ENCODE measurements at places on chromosomes 6 and 20. TPM values are rescaled to one million over a fixed set of nuclear protein-coding genes. Genes with fewer than 3 reads are reported as not detected.
A peak's percentile ranks its signal among the peaks of the same experiment; 100 is the strongest.

RHAG gene
- 0.35 TPM for total RNA-seq

DNA sequence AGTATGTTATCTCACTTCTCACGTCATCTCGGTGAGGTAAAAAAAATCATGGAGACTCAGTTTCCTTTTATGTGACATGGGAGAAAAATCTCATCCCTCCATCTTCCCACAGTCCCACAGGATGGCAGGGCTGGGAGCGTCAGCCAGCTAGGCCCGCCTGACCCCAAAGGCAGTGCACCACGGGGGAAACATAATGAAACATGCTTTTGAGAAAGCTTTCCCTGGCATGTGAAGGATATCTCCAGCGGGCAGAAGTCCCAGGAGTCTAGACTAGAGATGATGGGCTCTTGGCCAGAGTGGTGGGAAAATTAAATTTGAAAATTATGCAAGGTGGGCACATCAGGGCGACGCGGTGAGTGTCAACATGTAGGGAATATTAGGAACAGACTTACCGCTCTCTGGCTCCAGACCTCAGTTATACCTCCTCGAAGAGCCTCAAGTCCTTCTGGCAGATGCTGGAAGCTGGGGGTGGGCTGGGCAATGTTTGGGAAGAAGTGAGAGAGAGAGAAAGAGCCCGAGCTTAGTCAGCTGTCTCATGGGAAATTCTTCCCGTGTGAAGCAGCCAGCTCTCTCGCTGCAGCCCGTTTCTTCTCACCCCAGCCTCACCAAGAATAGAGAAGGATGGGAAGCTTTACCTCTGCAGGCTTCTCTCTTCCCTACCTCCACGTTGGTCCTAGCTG lies 52.3 kb downstream of the MOCS1 start:
- H3K27me3 ChIP-seq, result no peaks in the 10 kb centered on the region
- no peak for DNase-seq
- H3K27ac ChIP-seq, result peak overlapping the region; percentile 71
- H3K4me3 ChIP-seq, result no peak overlapping the region
- H3K4me1 ChIP-seq, result no peaks in the 10 kb centered on the region

- H3K4me3 ChIP-seq, result no peak overlapping the region
- no peaks in the 10 kb centered on the region for H3K36me3 ChIP-seq
- H3K27ac ChIP-seq, result no peak overlapping the region
- H3K4me1 ChIP-seq, result no peaks in the 10 kb centered on the region
These were observed 54.0 kb downstream of the EFCAB8 start for GRCh38 chr20:32912688-32913087.

OR2H2 gene
- not detected for total RNA-seq

DNA sequence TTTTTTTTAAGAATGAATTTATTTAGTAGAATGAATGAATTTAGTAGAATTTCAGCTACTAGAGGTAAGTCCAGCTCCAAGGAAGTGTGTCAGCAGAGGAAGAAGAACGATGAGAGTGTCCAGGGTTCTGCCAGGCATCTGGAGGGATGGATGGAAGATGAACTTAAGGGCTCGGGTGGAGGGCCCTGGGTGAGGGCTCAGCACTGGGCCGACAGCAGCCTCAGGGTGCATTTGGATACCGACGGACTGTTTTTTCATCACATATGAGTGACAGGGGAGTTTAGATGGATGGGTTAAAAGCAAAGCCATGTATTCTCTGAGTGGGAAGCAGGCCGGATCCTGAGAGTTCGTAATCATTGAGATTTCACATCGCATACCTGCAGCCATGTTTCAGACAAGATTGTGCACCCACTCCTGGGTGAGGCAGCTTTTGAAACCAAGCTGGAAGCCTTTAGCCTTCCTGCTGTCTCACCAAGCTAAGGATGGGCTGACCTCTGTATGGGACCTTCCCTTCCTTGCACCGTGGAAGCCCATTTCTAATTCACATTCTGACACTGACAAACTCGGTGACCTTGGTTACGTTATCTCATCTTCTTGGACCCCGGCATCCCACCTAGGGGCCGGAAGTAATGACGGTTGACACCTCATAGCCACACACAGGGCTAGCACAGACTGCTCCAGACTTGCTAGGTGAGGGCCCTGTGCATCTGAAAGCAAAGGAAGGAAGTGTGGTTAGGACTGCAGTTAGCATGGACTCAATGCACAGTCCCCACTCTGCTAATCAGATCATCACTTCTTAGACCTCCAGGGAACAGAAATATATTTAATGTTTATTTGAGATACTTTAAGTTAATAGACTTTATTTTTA lies 228.5 kb downstream of the SLC24A3 start:
- H3K27ac ChIP-seq, result no peak overlapping the region
- H3K36me3 ChIP-seq, result no peaks in the 10 kb centered on the region
- no peaks in the 10 kb centered on the region for H3K27me3 ChIP-seq
- peak; percentile 52 for DNase-seq
- no peak overlapping the region for H3K4me3 ChIP-seq

LRFN2 gene
- total RNA-seq, result 1.3 TPM

PNPLA1 gene
- 3.7 TPM for total RNA-seq

GSTA2 gene
- total RNA-seq, result not detected

OCSTAMP gene
- total RNA-seq, result not detected

- no peak overlapping the region for H3K4me3 ChIP-seq
- no peak for DNase-seq
- H3K4me1 ChIP-seq, result no peaks in the 10 kb centered on the region
- H3K27me3 ChIP-seq, result no peaks in the 10 kb centered on the region
- H3K36me3 ChIP-seq, result no peaks in the 10 kb centered on the region
- H3K27ac ChIP-seq, result no peak overlapping the region
These were observed 958.2 kb upstream of the ADGRB3 start for GRCh38 chr6:67676892-67677291.

ANKEF1 gene
- total RNA-seq, result 2.3 TPM

DNAH8 gene
- 11.1 TPM for total RNA-seq

DNA sequence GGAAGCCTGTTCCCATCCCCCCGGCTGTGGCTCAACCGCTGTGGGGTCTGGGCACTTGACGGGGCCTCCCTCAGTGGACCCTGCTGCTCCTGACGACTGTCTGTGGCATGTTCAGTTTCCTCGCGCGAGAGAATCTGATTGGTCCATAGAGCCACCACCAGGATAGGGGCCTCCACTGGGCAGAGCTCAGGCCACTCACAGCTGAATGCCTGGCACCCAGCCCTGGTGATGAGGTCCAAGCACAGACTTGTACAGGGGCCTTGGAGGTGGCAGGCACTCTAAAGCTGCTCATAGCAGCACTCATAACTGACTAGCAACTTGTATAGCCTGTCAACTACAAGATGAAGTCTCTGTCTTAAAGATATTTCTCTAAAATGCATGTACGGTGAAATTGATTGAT lies 368.1 kb downstream of the NRN1 start:
- H3K4me1 ChIP-seq, result no peaks in the 10 kb centered on the region
- H3K27ac ChIP-seq, result no peak overlapping the region
- H3K27me3 ChIP-seq, result no peaks in the 10 kb centered on the region
- H3K4me3 ChIP-seq, result no peak overlapping the region
- DNase-seq, result no peak
- peaks cover 26% of the 10 kb centered on the region for H3K36me3 ChIP-seq

- H3K4me3 ChIP-seq, result no peak overlapping the region
- H3K27ac ChIP-seq, result no peak overlapping the region
- DNase-seq, result no peak
- no peaks in the 10 kb centered on the region for H3K36me3 ChIP-seq
These were observed 4.0 kb downstream of the SLC32A1 start for GRCh38 chr20:38728191-38728781.

WFDC5 gene
- total RNA-seq, result not detected

- H3K36me3 ChIP-seq, result no peaks in the 10 kb centered on the region
- peaks cover 16% of the 10 kb centered on the region for H3K27me3 ChIP-seq
- no peak overlapping the region for H3K4me3 ChIP-seq
- DNase-seq, result no peak
These were observed 106.3 kb upstream of the LY86 start for GRCh38 chr6:6482256-6482655.
